Right hindlimb (tissue), 1 donor: ENCODE measurements at places on chromosomes 11 and 22.
A peak's percentile ranks its signal among the peaks of the same experiment; 100 is the strongest.

GRCh38 chr11:113796663-113797259 is 17.2 kb downstream of the CLDN25 start:
- no peak for DNase-seq

DNA sequence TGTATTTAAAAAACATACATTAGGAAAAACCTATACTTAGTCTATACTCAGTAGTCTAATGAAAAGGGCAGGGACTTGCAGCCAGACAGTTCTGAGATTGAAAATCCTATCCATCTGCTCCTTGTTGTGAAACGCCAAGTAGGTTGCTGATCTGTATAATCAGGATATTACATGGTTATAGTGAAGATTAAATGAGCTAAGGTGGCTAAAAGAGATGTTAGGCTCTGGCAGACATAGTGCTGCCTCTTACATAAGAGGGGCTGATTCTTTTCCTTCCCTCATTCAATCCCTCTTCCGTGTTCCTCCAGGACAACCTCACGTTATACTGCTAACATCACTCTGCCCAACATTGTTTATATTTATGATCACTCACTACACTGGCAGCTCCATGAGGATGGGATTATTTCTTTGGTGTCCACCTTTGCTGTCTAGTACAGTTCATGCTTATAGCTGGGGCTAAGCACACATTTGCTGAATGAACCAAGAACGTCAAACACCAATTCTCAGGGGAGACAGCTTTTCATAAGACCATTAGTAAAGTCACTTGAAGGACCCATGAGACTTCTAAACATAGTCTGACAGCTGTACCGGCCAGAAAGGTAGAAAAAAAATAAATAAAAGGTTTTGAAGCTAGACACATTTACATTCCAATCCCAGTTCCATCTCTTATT is 46.3 kb downstream of the GAB2 start:
- no peak for DNase-seq

DNA sequence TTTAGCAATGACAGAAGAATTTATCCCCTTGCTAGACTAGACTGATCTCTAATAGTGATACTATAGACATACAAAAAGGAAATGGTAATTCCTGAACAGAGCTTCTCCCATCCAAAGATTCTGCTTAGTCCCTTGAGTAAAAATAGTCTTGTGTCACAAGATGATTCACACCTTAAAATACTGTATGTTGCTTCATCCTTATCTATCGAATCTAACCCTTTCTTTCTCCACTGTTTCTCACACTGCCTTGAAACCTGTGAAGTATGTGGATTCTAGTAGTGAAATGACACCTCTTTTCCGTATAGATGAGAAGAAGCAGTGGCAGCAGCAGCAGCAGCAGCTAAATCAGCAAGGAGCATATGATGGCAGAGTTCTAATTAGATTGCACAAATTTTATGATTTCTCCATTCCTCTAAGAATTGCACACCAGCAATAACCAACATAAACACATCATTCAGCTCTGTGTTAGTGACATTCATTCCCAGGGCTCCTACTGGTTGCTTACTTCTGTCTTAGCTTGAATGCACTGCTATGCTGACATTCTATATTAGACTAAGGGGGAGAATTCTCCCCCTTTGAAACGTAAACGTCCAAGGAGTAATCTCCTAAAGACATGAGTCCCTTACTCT is 14.6 kb downstream of the KCNA4 start:
- DNase-seq, result no peak

- DNase-seq, result peak; percentile 88
Observed at GRCh38 chr11:65492637-65493366, 6.0 kb upstream of the MALAT1 start.

- no peak for DNase-seq
Observed at GRCh38 chr22:36831206-36831605, 14.4 kb upstream of the PVALB start.

DNA sequence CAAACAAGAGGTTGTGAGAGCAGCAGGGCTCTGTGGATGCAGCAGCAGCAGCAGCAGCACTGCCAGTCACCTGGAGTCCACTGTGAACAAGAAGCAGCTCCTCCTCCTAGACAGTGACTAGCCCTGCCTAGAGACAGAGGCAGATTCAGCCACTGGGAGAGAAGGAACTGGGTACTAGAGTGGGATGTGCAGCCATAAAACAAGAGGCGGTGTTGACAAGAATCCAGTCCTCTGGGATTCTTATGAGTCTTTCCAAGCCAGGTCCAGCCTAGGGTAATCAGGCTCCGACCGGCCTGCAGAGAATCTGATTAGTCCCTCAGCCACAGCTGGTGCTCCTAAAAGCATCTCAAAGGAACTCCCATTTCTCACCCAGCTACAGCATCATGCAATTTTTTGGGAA is 83.9 kb upstream of the USP47 start:
- DNase-seq, result no peak

- peak; percentile 57 for DNase-seq
Observed at GRCh38 chr22:22877523-22878210, 9.9 kb upstream of the IGLL5 start.

DNA sequence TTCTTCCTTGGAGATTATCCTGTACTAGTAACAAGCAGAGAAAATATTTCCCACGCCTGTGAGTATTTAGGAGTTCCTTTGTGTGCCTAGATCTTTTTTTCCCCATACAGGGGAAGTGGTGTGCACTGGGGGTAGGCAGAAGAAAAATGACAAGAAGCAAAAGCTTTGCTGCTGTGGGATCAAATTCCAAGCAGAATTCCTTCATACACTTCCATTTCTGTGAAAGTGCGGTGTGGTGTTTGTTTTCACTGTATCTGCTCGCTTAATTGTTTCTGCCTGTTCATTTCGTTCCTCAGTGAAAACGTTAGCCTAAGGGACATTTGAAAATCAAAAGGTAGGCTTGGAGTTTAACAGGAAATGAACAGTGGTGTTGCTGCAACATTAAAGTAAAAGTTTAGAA is 47.9 kb downstream of the BLID start:
- no peak for DNase-seq

DNA sequence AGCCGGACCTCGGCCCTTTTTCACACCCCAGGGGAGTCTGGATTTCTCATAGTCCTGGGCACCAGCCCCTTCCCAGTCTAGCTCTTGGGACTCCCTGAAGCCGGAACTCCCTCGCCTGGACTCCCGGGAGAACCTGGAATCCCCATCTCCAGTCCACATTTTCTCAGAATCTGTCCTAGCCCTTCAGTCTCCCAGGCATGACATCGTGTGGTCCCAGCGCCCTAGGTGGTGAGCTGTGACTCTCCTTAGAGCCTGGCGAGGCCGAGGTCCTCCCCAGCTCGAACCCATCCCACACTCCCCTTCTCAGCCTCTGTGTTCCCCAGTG is 673 bp upstream of the DUSP18 start:
- no peak for DNase-seq

DNA sequence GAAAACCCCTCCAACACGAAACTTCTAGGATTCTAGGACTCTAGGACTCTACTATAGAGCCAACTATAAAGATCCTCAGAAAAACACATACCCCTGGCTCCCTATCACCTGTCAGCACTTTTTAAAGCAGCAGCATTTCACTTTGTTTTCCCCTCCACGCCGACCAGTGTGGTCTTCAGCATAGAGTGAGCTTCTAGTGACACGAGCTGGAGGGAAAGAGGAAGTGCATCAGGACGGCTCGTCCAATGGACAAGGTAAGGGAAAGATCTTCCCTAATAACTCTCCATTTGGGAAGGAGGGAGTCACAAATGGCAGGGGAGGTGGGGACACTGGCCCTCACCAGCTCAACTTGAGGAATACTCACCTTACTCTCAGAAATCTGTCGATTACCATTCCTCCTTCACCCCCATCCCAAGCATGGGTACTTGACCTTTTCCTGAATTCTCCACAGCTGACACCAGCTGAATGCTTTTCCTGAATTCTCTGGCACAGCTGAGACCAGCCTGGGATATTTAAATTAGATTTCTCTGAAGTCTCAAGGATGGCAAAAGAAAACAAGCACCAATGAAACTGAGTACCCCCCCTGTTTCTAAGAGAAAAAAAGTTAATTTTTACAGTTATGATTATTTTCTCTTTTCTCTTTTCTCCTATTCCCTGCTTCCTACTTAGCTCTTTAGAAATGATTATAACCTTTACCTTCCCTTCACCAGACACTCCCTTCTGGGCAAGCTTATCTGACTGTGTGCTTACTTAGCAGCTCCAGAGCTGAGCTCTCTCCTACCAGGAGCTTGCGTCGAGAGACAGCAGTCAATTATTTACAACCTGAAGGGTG is 33.3 kb upstream of the NNMT start:
- DNase-seq, result peak; percentile 54

DNA sequence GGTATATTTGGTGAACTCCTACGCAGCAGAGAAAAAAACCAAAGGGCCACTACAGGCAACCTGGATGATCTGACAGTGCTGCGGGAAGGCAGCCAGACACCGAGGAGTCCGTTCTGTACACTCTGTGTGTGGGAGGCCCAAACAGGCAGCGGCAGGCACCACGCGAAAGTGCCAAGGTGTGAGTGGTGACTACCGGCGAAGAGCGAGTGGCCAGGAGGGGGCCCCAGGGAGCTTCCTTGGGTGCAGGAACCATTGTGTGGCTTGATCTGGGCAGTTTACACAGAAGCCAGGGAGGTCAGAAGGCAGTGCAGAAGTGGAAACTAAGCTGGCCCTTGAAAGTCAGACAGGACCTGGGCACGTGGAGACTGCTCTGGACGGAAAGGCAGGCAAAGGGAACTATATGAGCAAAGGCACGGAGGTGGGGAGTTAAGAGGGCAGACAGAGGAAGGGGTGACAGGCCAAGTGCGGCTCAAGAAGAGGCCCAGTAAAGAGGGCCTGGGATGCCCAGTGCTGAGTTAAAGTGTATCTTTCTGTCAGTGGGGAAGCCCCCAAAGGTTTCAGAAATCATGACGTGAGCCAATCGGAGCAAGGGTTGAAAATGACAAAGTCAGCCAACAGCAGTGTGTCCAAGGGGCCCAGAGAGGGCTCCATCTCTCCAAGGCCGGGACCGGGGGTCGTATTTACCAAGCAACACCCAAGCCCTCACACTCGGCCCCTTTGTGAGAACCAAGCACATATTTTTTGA is 10.6 kb downstream of the TMEM184B start:
- no peak for DNase-seq

GRCh38 chr11:6703247-6704063 is 20.3 kb upstream of the MRPL17 start:
- DNase-seq, result peak; percentile 38

DNA sequence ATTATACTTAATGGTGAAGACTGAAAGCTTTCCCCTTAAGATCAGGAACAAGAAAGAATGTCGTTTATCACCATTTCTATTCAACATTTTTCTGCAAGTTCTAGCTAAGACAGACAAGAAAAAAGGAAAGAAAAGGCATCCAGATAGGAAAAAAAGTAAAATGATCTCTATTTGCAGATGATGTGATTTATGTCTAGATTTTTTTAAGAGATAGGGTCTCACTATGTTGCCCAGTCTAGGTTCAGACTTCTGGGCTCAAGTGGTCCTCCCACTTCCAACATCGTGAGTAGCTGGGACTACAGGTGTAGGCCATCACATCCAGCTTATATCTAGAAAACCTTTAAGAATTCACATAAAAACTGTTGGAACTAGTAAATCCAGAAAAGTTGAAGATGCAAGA is 51.4 kb upstream of the ADORA2A start:
- DNase-seq, result no peak

GRCh38 chr11:112773264-112773663 is 188.0 kb upstream of the NCAM1 start:
- no peak for DNase-seq
